ENCODE measurements at places on chromosomes 5 and 9.

GRCh38 chr5:15285901-15286583 lies 213.9 kb upstream of the FBXL7 start:
- DNase-seq, result peak; percentile 26

GRCh38 chr5:131367219-131367860 lies 103.5 kb downstream of the CDC42SE2 start:
- DNase-seq, result no peak

DNA sequence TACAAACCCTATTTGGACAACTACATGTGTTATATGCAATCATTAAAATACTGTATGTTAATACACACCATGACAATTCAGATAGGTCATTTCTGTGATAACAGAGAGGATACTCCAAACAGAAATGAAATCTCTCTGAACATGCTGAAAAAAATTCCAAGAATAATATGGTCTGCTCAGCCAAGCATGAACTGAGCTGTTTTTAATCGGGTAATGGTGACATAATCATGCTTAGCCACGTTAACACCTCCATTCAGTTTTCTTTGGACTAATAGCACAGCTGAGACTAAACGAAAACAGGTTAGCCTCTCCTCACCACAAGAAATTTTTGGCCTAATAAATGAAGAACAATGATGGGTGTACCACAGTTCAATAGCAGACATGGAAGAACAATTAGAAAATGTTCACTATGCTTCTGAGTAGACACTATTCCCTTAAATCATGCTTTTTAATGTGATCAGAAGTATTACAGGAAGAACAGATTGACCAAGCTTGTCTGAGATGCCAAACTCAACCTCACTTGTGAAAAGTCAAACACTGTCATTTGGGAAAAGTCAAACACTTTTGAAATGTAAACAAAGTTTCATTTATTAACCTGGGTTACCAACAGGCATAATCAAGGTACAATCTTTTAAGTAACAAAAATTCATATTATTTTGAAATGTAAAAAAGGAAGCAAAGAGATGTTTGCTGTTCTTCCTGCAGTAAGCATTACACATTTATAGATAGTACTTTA lies 19.4 kb downstream of the RAB14 start:
- DNase-seq, result no peak

DNA sequence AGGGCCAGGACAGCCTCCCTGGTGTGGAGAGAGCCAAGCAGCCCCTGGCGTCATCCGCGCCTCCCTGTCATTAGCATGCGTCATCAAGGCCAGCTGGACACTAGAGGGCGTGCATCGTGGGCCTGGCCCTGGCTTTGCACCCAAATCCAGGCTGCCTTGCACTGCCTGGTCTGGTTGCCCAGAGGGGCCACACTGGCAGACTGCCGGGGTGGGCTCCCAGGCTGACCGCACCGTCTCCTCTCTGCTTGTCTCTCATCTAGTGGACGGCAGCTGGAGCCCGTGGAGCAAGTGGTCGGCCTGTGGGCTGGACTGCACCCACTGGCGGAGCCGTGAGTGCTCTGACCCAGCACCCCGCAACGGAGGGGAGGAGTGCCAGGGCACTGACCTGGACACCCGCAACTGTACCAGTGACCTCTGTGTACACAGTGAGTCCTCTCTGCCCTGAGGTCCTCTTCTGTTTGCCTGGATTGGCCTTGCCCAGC lies 29.0 kb downstream of the HK3 start:
- peak; percentile 3 for DNase-seq

DNA sequence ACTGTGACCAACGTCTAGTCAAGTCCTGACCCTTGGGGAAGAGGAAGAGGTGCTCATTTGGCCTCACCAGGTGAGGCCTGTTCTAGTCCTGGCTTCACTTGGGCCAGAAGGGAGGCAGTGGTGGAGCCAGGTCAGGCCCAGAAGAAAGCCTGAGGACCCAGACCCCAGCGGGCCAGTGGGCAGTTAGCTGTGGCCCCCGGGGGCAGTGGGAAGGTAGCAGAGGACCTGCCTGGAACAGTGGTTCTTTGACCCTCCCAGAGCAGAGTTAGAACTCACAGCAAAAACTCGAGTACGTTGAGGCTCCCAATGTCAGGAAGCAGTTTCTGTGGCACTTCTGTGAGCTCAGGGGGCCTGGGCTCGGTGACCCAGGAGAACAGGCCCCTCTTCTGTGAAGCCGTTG lies 66.0 kb upstream of the GARNL3 start:
- DNase-seq, result no peak

GRCh38 chr5:139662617-139663016 lies 14.5 kb downstream of the CXXC5 start:
- no peak for DNase-seq

GRCh38 chr9:93255494-93255867 lies 71.5 kb downstream of the WNK2 start:
- DNase-seq, result no peak

- DNase-seq, result no peak
These were observed 4.5 kb downstream of the HCN1 start for GRCh38 chr5:45691656-45692055.

- no peak for DNase-seq
These were observed 679 bp downstream of the SMC5 start for GRCh38 chr9:70259512-70259802.

DNA sequence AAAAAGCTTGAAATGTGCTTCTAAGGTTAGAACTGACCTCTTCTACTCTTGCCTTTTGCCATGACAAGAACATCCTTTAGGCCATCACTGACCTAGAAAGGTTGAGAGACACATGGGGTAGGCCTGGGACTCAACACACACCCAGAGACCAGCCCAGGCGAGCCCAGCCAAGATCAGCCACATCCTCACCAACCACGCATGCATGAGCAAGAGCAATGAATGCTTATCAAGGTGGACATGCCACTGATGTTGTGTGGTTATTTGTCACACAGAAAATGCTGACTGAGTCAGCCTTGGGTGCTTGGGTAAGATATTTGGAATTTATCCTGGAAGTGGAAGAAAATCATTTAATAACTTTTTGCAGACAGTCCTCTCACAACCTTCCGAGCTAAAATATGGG lies 39.4 kb downstream of the SMIM23 start:
- DNase-seq, result no peak

- DNase-seq, result no peak
These were observed 128.9 kb upstream of the RAPGEF1 start for GRCh38 chr9:131868766-131869165.

DNA sequence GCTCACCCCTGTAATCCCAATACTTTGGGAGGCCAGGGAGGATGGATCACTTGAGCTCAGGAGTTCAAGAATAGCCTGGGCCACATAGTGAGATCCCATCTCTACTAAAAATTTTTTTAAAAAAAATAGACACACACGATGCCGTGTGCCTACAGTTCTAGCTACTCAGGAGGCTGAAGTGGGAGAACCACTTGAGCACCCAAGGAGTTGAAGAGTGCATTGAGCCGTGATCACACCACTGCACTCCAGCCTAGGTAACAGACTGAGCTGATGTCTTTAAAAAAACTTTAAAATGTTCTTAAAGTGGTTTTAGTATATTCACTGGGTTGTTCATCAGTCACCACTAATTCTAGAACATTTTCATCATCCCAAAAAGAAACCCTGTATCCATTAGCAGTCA lies 51.9 kb upstream of the RNF38 start:
- DNase-seq, result no peak

DNA sequence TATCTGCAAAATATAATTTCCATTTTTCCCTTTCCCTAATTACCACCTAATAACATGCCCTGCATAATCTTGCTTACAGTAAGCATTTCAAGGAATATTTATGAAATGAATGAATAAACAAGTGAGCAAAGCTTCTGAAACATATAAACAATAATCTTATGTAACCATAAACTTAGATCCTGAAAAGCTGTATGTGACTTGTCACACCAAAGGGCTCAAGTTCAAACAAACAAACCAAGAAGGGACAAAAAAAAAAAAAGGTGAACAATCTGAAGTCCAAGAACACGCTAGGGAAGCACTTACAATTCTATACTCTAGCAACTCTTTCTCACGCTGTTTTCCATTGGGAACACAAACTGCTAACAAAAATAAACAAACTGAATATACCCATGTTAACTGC lies 36.3 kb downstream of the PLPP1 start:
- no peak for DNase-seq

GRCh38 chr9:125551781-125552180 lies 155.2 kb downstream of the MAPKAP1 start:
- no peak for DNase-seq

GRCh38 chr9:123871781-123872180 lies 58.1 kb downstream of the DENND1A start:
- DNase-seq, result no peak

DNA sequence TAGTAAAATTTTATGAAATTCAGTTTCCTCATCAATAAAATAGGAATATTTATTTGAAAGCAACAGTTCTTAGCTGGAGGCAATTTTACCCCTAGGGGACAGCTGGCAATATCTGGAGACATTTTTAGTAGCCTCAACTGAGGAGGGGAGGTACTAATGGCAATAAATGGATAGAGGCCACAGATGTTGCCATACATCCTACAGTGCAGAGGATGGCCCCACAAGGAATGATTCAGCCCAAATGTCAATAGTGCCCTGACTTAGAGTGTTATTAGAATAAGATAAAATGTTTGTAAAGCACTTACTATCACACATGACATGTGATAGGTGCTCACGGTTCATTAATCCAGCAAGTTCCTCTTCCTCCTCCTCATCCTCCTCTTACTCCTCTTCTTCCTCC lies 293.6 kb downstream of the KCTD16 start:
- DNase-seq, result no peak

- no peak for DNase-seq
These were observed 6.0 kb upstream of the GPR21 start for GRCh38 chr9:123027517-123027916.

- no peak for DNase-seq
These were observed 199.6 kb downstream of the SYK start for GRCh38 chr9:91001146-91001611.

GRCh38 chr5:158422653-158423515 lies 563.9 kb upstream of the CLINT1 start:
- no peak for DNase-seq

DNA sequence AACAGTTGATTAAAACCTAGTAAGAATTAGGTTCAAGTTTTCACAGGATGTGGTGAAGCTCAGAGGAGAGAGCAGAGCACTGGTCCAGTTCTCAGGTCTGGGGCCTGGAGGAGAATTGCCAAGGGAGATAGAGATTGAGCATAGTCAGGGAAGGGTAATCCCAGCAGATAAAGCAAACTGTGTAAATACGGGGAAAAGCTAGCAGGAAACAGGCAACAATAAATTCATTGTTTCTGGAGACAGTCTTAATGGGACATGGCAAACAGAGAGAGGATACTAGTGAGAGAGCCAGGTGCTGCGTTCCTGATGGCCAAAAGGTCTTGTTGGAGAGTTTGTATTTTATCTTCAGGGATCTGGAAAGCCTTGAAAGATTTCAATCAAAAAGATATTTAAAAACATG lies 333.0 kb downstream of the PDE4D start:
- DNase-seq, result no peak

DNA sequence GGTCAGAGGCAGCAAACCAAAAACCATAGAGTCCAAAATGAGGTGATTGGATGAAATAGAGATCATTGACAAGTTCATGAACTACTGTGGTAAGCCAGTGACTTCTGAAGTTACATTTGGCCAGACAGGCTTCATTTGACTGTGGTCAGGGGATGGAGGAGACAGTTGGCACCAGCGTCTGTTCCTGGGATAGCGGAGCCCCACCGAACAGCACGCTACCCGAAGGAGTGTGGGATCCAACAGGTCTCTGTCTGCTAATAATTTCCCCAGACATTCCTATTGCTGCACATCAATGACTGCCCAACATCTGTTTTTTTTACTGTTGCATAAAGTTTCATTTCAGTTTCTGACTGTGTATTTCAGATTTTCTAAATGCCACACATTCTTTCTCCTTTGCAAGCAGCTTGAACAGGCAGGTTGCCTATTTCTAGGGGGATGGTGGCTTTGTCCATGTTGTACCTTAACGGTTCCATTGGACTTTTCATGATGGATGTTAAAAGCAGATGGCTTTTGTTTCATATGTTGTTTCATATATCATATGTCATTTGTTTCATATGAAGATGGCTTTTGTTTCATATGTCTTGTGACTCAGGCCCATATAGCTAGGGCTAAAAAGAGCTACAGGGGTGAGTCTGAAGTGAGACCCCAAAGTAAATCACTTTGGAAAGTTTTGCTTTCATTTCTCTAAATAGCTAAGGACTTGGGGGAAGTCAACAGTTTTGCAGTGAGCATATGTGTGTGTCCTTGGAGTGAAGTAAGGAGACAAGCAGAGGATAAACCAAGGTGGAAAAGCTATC lies 180.8 kb downstream of the GOLPH3 start:
- no peak for DNase-seq

DNA sequence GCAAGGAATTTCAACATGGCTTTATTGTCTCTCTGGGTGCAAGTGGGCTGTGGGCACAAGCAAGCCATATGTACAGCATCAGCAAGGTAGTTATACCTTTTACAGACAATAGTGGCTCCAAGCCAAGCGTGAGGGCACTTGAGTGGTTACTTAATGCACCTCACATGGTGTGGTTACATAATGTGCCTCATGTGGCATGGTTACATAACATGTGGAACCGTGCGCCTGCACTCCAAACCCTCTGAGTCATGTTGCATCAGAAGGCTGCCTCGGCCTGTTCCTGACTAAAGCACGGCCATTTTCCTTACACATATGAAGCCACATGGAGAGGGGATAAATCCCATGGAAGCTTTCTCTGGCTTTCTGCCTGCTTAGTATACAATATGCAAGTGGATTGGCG lies 150.9 kb downstream of the OSTF1 start:
- DNase-seq, result no peak
